ENCODE measurements at places on chromosomes 4 and X.

DNA sequence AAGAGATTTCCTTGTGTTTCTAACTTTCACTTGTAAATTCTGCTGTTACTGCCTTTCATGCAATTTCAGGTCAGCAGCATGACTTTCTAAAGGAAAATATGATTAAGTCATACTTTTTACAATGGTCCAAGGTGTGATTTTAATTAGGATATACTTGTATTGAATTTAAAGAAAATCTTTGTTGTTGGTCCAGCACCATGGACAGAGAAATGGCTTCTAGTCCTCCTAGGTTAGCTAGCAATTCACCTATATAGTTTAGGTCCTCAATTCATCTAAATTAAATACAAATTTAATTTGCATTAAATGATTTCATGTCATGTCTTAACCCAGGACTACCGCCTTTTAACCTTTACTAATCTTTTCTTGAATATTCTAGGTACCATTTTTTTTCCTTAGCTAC, 304.9 kb upstream of the RPS6KA3 start:
- DNase-seq: no peak

DNA sequence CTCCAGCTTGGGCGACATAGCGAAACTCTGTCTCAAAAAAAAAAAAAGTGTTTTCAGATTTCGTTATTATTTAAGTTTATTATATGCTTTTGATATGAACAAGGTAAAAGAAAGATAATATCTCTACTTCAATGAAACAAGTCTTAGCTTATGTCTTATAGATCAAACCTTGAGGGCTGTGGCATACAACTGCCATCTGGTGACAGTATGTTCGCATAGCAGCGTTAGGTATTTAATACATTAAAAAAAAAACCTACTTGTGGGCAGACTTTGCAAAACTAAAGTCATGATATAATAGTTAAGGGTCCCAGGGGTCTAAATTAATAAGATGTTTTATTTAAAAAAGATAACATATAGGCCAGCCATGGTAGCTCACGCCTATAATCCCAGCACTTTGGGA, 161.2 kb upstream of the AMOT start:
- no peak for DNase-seq

- DNase-seq: no peak
Measured at GRCh38 chrX:133970076-133970475, 15.3 kb downstream of the GPC3 start.

- no peak for DNase-seq
Measured at GRCh38 chr4:156784970-156785369, 186.6 kb downstream of the PDGFC start.

DNA sequence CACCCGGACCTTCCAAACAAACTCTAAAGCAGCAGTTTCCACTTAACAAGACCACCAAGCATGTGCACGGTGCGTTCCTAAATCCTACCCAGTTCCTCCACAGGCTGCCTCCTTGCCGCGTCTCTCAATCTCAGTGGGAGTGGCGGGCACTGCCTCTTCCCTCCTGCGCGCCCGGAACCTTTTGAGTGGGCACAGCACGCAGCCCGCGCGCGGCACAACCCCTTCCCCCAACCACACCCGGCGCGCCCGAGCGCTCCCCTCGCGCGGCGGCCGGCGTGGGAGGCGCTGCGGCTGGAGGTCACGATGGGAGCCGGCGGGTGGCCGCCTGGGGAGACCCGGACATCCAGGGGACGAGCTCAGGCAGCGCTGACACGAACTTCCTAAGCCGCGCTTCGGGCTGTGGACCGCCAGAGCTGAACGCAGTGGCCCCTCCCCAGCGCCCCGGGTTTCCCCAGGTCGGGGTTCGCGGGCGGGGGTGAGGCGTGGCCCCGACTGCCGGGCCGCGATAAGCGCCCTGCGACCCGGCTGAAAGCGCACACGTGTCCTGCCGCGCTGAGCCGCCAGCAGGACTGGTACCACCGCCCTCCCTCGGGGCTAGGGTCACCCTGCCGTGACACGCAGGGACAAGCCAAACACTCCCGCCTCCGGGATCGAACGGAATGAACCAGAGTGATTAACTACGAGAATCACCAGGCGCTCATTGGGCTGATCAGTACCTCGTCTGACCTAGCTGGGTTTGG, at the start of gene ABCG2:
ABCG2 (minus strand) TSS at position 151 of the 740 bp plus-strand sequence. CDS start 18,644 bp downstream, outside the sequence.
- DNase-seq: no peak

GRCh38 chr4:119746951-119747350, 118.3 kb upstream of the PDE5A start:
- DNase-seq: no peak

GRCh38 chr4:139808381-139808807, 142.8 kb downstream of the MGST2 start:
- no peak for DNase-seq

- DNase-seq: no peak
Measured at GRCh38 chr4:155667568-155668511, 1.2 kb downstream of the GUCY1A1 start.

Data from stimulated activated CD4-positive, alpha-beta T cell treated with anti-CD3 and anti-CD28 coated beads, TNF-alpha, amount 100 ng/mL, for 24 hours (primary cell).